Amniotic epithelial cell (primary cell): ENCODE measurements at places on chromosomes 7 and 10.

DNA sequence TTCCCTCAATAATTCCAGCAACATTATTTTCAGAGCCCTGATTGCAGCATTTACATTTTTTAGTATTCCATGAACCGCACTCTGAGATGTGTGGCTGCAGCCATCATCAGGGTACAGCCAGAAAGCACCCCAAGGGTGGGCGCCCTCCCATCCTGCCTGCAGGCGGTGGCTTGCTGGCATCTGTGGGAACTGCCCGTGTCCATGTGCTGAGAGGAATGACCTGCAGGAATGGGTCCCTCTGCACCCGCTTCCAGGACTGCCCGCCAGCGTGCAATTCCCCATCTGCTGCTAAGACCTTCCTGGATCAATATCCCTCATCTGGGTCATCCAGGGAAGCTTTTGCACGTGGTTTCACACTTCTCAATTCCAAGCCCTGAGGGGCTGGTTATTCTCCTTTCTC is 32.8 kb upstream of the NUB1 start:
- DNase-seq, result no peak

DNA sequence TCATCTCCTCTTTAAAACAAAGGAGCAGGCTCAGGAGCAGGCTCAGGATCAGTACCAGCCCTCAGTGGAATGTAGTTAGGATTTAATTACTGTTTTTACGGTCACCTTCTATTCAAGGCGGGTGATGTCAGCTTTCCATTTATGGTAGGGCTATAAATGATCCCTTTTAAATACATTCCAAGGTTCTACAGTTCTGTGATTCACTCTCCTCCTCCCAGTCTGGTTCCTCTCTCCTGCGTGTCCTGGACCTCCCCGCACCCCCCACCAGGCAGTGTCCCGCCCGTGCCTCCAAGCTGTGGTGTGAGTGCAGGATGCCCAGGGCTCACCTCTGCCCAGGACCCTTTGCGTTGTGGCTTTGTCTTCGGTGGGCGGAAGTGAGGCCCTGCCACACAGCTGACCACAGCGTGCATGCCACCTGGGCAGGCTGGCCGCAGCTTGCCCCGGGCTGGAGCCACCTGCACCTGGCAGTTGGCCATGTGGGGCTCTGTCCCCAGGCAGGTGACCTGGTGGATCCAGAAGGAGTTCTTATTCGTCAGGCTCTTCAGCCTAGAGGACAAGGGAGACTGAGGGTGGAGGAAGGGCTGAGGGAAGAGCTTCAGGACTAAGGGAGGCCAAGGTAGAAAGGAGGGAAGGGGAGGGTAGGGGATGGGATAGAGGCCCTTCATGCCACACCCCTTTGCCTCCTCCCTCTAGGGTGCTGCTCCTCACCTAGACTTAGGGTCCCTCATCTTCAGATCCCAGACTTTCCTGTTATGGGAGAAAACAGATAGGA is 9.1 kb downstream of the LOXL4 start:
- DNase-seq, result no peak

DNA sequence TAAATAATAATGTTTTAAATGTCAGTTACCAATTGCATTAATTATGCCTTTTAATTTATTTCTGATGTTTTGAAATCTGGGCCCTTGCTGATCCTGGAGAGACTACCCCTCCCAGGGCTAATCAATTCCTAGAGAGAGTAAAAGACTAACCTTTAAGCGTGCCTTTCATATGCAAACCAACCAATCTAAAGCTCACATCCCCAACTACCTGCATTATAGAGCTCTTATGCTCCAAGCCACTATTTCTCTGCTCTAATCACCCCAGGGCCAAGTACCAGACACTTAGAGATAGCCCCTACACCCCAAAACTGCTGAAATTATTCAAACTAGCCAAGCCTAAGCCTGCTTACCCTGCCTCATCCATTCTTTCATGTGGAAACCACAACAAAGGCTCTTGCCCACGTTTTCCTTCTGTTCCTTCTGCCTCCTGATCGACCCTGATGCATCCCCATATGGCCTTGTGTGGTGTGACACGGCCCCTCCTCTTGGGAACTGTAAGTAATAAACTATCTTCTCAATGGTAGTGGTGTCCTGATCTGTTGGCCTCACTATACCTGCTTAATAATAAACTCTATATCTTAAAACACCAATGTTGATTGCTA is 97.7 kb downstream of the HIBADH start:
- DNase-seq, result no peak

- DNase-seq, result no peak
Observed at GRCh38 chr10:31926160-31926559, 2.5 kb downstream of the ARHGAP12 start.

DNA sequence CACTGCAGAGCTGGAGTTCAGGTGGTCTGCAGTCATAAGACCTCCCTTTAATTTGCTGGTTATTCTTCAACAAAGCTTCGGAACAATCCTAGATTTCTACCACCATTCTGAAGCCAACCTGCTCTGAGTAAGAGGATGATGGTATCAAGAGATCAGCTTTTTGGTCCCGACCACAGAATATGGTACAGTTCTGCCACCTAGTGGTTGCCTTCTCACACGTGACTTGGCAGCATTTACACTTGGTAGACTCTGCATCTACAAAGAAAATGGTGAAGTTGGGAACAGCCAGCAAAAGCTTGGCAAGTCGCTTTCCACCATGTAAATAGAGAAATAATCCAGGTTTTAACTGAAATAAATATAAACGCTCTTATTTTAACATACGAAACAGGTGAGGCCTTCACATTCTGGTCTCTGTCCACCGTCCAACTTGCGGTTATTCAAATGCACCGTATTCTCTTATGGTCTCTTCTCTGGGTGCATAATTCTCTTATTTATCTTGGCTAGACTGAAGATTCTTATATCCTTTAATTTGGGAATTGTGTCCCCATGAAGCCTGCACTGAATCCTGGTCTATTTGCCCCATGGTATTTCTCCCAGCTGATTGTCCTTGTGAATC is 173.9 kb upstream of the GRM3 start:
- DNase-seq, result peak; percentile 51

GRCh38 chr10:116741391-116742351 is 695 bp downstream of the HSPA12A start:
- DNase-seq, result no peak

GRCh38 chr10:3476640-3477448 is 304.3 kb upstream of the PITRM1 start:
- peak; percentile 36 for DNase-seq

GRCh38 chr7:150401424-150401790 is 22.3 kb downstream of the ZNF775 start:
- no peak for DNase-seq

DNA sequence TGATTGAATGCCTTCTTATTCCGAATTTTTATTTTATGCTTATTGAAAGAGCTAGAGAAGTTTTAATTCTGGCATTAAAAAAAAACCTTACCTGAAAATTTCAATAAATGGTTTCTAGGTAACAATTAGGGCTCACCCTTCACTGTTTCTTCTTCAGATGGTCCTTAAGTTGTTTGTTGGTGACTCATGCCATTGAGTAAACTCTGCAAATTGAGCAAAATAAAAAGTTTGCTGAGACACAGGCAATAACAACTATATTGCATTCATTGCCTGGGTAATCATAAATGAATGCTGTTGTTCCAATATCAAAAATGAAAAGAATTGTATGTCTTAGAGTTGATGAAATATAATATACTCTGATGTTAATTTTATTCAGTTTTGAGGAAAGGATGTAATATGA is 300.3 kb downstream of the CDK14 start:
- DNase-seq, result peak; percentile 31

DNA sequence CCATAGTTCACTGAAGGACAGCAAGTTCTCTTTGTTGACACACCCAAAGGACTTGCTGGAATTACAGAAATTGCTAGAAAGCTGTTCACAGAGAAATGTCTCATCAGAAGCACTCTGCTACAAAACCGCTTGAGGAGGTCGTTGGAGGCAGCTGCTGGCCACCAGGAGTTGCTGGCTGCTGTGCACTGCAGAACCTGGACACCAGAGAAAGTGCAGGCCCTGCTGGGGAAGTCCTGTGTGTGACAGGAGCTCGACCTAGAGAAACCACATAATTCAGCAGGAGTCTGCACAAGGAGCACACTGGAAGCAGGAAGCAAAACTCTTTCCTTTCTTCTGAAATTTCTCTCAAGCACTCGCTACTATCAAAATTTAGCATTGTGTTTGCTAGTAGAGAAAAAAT is 461.5 kb upstream of the GHITM start:
- peak; percentile 32 for DNase-seq

DNA sequence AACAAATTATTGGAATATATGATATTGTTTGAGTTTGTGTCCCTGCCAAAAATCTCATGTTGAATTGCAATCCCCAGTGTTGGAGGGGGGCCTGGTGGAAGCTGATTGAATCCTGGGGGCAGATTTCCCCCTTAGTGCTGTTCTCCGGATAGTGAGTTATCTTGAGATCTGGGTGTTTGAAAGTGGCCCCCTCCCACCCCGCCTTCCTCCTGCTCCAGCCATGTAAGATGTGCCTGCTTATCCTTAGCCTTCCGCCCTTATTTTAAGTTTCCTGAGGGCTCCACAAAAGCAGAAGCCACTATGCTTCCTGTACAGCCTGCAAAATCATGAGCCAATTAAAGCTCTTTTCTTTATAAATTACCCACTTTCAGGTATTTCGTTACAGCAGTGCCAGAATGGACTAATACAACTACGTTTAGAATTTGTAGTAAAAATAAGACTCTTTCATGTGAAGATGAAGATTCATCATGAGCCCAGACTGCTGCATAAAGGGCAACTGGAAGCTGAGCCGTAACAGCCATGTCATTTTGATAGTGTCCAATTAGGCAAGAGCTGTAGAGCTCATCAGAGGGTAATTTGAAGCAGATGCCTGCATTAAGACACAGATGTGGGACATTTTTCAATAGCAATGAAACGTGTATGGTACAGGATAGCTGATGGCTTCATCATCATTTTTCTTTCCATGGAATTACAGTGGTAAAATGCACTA is 1007.2 kb downstream of the REEP3 start:
- no peak for DNase-seq

DNA sequence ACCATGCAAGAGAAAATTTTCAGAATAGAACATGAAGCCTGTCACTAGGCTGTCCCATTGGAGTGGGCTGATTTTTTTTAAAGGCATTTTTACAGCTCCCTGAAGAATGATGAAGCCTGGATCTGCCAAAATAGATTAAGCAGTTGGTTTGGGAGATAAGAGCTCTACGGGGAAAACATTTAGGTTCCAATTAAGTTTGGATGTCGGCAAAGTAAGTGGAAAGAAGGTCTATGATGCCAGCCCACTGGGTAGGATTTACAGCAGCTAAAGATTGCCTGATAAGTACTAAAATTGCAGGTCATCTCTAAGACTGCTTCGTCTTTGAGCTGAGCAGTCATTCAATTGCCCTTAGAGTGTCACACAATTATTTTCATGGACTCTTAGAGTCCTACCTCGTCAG is 939.2 kb upstream of the CELF2 start:
- DNase-seq, result no peak

- DNase-seq, result no peak
Observed at GRCh38 chr10:27297844-27298521, 57.4 kb upstream of the ACBD5 start.

- peak; percentile 98 for DNase-seq
Observed at GRCh38 chr7:17099083-17099973, 199.1 kb upstream of the AHR start.

DNA sequence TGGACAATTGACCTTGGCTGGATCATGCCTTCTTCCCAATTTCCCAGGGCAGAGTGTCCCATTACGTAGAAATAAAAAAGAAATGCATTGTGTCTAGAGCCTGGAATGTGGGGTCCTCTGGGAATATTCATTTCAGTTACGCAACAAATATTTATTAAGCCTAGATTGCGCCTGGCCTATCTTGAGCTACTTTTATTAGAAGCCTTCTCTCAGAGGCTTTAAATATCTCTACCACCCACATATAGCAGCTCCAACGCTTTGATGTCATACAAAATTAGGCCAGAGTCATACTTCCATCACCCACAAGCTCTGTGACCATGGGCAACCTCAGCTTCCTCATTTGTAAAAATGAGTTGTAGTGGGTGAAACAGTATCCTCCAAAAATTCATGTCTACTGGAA is 24.9 kb upstream of the CARD11 start:
- DNase-seq, result no peak

- no peak for DNase-seq
Observed at GRCh38 chr7:5554287-5554610, 130.6 kb upstream of the TNRC18 start.

DNA sequence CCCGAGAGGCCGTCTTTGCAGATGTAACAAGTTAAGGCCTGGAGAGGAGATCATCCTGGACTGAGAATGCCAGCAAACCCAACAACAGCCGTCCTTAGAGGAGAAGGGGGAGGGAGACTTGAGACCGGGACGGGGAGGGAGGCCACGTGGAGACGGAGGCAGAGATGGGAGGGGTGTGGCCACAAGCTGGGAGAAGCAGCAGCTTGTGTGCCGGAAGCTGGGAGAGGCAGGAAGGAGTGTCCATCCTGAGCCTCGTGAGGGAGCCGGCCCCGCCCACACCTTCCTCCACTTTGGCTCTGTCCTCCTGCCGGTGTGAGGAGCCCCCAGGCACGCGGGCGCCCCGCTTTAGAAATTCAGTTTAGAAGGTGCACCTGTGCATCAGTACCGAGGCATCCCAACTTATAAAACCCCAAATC is 95.7 kb downstream of the DNAJB6 start:
- DNase-seq, result peak; percentile 86
